Fibroblast of lung (primary cell): ENCODE measurements at places on chromosomes 4 and X.
A peak's percentile ranks its signal among the peaks of the same experiment; 100 is the strongest.

DNA sequence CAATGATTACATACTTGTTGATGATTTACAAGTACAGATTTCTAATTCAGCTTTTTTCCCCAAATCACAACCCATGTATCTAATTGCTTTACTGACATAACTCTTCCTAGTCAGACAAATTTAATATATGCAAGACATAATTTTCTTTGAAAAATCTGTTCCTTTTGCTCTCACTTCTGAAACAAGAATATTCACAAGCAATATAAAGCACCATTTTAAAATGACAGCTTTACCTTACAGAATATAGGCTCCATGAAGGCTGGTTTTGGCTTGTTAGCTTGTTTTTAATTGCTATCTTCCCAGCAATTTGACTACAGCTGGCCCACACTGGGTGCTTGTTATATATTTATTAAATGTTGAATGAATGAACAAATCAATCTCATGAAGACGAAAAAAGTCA, 24.5 kb downstream of the GPM6A start:
- DNase-seq: no peak

DNA sequence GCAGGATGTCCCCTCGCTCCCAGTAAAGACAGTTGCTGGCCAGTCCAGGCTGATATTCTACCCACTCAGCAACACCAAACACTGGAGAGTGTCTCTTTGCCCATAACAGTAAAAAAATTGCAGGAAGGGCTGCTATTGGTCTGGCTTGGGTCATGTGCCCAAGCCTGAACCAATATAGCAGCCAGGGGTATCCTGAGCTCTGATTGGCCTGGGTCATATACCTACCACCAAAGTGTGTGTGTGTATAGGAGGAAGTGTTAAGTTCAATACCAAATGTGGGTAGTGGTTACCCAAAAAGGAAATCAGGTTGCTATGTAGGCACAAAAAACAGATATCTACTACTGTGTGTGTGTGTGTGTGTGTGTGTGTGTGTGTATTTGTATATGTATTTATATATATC, 373.2 kb downstream of the BCOR start:
- DNase-seq: no peak

DNA sequence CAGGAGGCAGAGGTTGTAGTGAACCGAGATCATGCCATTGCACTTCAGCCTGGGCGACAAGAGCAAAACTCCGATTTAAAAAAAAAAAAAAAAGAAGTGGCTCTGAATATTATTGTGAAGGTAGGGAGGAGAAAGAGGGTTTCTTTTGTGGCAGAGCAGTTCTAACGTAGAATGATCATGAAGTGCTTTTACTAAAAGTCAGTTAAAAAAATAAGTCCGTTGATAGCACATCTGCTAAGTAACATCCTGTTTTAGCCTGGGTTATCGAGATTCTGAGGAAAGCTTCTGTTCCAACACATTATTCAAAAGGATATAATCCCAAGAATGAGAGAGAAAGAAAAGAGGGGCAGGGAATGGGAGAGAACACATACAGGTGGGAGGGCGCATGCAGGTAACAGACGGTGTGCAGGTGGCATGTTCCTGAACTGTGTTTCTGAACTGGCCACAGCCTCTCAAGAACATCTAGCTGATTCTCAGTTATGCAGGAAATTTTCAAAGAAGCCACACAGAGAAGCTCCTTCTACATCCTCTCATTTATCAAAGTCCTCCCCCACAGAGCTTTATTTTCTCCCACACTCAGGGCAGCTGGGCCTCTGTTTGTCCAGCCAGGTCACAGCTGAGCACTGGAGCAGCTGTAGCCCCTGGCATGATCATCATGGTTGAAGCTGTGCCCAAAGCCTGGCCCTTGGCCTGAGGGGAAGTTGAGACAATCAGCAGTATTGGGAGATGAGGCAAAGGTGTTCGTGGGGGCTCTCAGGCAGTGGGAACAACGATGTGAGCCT, 342.3 kb downstream of the ZNF674 start:
- no peak for DNase-seq

DNA sequence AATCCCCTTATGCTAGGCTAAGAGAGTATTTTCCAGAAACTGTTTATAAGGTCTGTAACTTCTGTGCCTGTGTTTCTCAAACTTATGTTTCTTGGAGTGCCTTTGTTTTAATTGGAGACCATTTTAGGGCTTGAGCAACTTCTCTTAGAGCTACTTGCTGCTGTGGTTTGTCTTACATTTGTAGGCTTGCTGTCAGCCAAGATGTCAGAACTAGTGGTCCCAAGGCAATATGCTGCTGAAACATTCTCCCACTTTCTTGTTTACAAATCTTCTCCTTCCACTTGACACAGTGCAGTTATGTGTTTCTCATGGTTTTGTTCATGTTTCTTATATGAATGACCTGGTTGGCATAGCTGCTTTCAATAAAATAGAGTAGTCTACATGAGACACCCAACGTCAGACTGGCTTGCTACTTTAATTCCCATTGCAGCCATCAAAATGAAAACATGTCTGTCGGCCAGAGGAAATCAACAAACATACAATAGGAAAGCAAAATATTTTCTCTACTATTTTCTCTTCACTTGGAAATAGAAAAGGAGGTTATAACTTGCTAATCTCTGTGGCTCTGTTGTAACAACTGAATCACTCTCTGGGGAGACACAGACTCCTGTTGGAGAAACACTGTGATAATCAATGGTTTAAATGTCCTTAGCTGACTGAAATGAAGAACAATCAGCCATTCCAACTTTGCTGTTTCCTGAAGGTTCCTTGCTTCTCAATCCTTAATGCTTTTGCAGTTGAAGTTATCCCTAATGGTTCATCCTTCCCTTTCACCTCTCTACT, 426.4 kb downstream of the PDGFC start:
- peak; percentile 43 for DNase-seq

DNA sequence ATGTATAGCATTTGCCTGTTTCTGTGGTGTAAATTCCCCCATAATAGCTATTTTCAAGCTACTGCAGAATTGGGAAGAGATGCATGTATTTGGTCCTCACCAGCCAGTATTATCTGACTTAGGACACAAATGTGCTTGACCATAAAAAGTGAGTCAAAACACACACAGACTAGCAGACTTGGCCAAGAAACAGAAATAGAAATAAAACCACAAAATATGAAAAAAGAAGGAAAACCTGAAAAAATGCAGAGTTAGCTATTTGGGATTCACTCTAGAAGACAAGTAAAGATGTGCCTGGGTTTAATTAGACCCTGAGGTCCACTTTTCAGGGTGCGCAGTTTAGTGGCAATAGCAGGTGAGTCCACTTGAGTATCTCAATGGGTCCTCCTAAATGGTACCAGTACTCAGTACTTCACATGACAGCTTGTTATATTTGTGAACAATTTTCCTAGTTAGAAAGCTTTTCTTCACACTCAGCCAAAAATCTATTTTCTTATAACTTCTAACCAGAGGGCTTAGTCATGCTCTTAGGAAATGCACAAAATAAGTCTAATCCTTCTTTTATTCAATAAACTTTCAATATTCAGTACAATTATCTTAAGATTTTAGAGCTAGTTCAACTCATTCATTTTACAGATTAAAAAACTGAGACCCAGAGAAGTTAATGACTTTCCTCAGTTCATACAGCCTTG, 108.7 kb upstream of the JADE1 start:
- peak; percentile 23 for DNase-seq

GRCh38 chr4:99642725-99643489, 14.7 kb downstream of the C4orf54 start:
- no peak for DNase-seq

DNA sequence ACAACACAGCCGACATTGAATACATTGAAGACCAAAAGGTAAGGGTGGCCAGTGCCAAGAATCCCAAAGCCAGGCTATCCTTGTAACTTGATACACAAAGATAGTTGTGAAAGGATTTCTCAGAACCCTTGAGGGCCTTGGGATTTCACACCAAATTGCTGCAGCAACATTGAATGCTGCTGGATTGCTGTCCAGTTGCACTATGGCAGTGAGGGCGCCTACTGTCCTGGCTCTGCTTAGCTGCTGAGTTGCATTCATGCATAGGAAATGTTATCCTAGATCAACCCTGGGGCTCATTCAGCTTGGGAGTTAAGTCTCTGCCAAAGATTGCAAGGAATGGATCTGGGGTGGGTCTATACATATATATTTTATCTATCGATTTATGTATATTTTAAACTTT, 38.7 kb downstream of the LONRF3 start:
- DNase-seq: no peak

DNA sequence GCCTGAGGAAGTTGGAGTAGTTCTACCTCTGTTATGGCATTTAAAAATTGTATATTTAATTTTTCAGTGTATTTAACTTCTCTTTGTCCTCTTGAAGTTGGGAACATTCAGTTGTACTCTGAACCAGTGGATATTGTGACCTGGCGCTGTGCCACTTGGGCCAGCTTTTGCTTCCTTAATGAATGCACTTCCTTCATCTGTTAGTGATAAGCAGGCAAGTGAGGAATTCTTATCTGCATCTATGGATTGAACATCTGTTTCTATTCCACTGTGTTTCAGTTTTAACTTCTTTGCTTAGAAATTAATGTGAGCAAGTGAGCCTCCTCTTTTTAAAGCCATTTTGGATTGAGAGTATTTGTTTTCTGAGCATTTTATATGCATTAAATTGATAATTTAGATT, 128.3 kb downstream of the UCHL1 start:
- DNase-seq: no peak

GRCh38 chr4:124640022-124640730, 72.4 kb downstream of the ANKRD50 start:
- peak; percentile 88 for DNase-seq

DNA sequence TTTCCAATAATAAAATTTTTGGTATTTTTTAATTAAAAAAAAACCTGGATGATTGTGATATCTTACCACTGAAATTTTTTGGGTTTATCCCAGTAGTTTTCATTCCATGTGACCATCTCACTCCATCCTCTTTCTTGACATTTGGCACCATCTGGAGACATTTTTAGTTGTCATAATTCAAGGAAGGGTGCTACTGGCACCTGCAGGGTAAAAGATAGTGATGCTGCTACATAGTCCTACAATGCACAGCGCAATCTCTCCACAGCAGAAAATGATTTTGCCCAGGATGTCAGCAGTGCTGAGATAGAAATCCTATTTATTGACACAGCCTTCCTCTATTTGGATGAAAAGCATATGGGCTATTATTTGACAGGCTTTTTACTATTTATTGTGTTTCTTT, 79.3 kb downstream of the RBPJ start:
- no peak for DNase-seq

DNA sequence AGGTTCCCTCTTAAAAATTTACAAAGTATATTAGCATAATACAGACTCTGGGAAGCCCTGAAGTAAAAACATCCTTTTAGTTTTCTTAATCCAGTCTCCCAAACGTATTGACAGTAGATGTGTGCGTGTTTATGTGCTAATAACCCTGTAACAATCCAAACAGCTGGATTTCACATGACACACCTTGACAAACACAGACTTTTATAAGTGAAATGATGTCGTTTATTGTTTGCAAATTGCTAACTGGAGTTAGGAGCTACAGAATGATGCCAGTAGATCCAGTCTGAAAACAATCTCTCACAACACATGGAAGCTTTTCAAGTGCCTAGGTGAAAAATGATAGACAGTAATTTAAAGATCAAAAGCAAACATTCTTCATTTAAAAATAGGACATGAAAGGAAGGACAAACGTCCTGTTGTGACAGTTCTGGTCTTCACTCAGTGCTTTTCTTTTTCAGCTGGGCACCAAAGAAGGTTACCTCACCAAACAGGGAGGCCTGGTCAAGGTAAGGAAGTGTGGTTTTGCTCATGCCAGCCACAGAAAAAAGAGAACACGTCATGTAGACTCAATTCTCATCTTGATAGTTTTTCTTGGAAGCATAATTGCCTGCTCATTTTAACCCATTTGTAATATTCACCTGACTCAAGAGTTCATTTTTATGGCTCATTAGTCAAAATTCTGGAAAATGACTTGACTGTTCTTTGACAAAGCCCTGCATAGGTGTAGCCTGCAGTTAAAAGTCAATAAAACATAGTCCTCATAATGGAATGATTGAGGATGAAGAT, 32.9 kb downstream of the LAMTOR3 start:
- no peak for DNase-seq

- no peak for DNase-seq
Observed at GRCh38 chrX:25389266-25389665, 373.5 kb upstream of the ARX start.

- DNase-seq: no peak
Observed at GRCh38 chrX:128464116-128464515, 411.9 kb upstream of the ACTRT1 start.

GRCh38 chrX:78979789-78980464, 34.7 kb downstream of the P2RY10 start:
- DNase-seq: no peak

DNA sequence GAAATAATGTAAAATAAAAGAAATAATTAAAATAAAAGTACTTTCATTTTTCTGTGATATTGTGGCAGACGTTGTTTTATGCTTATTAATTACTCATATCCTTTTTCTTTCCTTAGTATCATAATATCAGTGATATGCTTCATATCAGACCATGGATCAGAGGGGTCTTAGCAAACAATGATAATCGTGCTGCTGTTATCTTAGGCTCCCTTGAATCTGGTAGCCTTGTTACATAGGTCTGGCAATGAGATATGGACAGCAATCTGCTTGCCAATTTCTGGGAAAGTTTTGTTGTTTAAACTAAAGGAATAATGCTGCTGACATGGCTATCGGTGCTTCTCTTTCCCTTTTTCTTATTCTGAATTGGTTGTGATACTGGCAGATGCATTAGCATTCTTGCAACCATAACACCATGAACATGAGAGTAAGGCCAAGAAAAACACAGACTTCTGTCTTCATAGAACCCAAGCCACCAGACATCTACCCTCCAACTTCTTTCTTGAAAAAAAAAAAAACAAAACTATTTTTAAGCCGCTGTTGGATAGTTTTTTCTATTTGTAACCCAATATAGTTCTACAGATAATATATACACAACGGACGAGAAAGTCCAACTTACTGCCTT, 16.4 kb downstream of the EPHA5 start:
- peak; percentile 63 for DNase-seq

DNA sequence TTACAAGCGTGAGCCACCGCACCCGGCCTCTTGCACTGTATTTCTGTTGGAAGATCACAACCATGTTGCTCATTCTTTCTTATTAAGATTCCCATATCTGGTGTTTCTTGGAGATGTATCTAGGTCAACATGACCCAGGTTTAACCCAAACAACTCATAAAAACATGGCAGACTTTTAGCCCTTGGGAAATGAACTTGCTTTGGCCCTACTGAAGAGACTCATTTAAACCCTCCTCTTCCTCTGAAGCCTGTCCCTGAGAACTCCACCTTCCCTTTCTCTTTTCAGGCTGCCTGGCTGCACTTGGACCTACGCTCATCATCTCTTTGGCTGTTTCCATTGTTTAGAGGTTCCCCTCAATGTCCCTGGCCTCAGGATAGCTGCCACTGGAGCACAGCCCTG, 22.8 kb upstream of the OPN1LW start:
- no peak for DNase-seq

DNA sequence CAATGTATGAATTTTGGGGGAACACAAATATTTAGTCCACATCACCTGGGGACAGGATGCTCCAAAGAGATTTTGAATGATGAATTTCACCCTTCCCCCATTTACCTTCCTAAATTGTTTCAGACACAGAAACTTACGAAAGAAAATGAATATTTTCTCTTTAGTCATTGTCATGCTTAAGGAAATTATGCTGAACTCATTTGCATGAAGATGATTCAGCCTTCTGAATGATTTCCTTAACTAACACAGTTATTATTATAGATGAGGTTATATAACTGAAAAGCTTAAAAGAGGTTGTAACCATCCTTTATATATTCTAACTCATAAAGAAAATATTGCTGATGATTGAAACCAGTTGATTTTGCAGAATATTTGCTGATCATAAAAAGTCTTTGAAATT, 61.1 kb downstream of the KCNIP4 start:
- peak; percentile 32 for DNase-seq
